ENCODE measurements at places on chromosomes 7 and 10.

DNA sequence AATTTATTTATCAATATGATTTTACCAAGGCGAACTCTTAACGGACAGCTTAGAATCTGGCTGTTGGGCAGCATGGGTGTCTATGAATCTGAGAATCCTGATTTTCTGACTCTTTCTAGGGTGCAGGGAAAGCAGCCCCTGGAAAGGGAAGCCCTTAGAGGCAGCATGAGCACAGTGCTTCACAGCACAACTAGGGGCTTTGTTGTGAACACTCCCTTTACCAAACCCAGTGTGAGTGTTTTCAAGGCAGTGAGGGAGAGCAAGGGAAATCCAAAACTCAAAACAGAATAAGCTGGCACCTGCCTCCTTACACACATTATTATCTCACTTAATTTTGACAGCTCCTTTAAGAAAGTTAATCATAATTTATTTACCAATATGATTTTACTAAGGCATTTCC is 116.3 kb upstream of the CSTF2T start:
- no peak for DNase-seq

DNA sequence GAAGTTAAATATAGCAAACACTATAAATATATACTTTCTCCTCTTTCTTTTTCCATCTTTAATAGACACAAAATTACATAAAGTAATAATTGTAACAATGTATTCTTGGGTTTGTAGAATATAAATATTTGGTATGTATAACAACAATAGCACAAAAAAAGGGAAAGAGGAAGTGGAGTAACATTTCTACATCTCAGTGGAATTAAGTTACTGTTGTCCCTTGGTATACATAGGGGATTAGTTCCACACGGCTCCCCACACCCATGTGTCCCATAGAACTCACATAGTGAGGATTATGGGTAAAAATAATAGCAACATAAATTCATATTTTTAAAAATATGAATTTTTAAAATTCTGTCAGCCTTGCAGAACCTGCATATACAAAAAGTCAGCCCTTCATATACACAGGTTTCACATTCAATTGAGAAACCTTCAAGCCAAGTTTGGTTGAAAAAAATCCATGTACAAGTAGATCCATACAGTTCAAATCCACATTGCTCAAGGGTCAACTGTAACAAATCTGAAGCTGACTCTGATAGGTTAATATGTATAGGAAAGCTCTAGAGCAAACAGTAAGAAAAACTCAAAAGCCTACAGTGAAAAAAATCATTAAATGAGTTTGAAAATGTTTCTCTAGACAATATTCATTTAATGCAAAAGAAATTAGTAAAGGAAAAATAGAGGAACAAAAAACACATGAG is 92.4 kb downstream of the HYCC1 start:
- no peak for DNase-seq

DNA sequence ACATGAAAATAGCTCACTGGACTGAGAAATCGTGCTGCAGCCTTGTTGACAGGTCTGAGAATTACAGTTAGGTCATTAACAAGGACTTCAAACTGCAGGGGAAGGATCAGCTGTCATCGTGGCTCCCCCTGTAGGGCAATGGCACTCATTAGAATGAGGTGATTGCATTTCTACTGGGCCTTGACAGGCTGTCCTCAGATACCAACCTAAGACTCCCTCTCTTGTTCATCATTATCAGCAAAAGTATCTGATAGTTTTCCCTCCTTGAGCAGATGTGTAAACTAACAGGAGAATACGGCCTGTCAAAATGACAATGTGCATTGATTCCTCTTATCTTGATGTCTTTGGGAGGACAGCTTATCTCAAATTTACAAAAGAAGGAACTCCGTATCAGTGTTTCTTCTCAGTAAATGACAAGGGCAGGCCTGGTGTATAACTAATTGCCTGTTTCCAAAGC is 648.5 kb upstream of the LRRN3 start:
- no peak for DNase-seq

DNA sequence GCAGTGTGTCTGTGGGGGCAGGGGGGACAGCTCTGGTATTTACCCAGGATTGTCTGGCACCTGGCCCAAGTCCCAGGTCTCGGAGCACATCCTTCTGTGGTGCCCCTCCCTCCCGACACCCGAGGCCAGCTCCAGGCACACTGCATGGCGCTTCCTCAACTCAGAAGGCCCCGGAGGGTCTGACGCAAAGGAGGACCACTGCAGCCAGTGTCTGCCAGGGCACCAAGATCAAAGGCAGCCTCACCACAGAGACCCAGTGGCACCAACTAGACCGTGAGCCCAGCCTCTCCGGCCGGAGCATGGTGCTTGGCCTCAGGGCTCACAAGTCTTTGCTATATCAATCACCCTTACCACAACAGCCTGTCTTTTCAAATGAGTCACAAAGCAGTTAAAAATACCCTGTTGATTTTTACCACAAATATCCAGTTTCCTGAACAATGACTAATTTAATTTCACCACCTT is 99.3 kb upstream of the DDC start:
- peak; percentile 44 for DNase-seq

GRCh38 chr10:78947733-78948132 is 121.0 kb upstream of the ZMIZ1 start:
- no peak for DNase-seq

DNA sequence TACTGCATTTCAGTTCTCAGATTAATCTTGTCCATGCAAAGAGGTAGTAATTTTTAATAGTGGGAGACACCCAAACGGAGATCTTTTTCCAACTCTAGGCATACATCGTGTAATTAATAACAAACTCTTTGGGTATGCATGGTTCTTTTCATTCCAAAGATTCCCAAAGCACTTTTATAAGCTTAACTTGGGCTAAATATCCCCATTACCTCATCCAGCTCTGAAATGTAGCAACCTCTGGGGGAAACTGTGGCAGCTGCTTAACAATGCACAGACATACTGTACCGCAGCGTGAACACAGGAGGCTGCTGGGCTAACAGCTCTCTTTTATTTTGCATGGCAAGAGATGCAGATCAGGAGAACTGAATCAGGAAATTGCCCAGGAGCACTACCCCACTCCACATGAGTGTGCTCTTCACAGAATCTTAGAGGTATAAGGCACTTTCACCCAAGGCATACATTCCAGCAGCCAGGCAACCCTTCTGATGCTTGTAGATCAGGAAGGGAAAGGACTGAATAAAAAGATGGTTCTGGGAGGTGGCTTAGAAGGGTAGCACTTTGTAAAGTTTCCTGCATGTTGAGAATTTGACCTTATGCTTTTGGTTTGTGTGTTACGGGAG is 114.4 kb upstream of the GLI3 start:
- DNase-seq = no peak

DNA sequence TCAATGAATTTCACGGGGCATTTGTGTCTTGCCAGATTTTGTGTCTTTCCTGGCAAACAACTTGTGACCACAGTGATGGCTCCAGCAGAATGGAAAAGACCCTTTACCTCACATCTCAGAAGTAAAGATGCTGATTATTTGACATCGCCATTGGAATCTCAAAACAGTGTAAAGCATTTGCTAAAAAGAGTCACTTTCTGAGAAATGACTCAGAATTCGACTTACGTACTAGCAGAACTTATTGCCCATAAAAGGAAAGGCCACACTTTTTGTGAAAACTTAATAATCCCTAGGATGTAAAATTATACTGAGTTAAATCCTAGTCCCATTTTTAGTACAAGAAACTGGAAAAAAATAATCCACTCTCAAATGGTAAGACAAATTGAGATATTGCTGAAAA is 35.9 kb upstream of the PRKCQ start:
- no peak for DNase-seq
